ENCODE measurements at places on chromosomes 1 and 21.

DNA sequence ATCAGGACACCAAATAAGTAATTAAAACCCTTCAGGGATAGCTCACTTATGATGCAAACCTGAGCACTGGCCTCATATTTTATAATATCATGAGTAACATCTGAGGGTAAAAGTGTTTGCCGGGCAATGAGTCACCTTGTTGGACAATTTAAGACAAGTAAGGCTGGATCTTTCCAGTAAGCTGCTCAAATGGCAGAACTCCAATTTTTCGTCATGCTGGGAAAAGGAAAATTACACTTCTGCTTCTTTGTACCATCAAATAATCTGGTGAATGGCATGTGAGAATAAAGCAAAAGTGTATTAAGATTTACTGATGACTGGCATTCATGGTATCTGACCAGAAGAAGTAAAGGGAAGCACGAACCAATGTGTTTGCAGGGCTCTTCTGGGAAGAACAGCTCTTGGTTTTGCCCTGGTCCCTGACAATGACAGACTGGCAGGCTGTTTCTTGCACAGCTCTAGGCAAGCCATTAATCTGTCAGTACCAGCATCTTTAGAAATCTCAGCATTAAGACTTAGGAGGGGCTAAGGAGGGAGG, 392.2 kb downstream of the VAV3 start:
- DNase-seq, result no peak

DNA sequence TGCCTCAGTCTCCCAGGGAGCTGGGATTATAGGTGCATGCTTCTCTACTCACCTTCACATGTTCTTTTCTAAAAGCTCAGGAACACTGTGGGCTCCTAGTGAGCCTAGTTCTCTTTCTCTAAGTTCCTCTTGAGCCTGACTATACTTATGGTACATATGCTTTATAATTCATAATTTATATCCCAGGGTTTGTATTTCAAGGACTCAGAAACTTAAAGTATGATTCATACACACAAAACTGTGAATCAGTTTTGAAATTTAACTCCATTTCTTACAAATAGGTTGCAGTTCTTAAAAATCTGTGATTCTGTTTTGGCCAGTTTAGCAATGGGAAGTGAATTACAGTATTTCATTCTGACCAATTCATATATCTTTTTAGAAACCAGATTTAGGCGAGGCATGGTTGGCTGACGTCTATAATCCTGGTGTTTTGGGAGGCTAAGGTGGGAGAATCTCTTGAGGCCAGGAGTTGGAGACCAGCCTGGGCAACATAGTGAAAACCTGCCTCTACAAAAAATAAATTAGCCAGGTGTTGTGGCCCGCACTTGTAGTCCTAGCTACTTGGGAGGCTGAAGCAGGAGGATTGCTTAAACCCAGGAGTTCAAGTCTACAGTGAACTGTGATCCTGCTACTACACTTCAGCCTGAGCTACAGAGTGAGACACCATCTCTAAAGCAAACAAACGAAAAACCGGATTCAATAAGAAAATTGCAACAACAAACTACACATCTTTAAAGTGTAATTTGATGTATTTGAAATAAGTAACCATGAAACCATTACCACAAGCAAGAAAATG, 15.6 kb downstream of the RASAL2 start:
- DNase-seq, result no peak

DNA sequence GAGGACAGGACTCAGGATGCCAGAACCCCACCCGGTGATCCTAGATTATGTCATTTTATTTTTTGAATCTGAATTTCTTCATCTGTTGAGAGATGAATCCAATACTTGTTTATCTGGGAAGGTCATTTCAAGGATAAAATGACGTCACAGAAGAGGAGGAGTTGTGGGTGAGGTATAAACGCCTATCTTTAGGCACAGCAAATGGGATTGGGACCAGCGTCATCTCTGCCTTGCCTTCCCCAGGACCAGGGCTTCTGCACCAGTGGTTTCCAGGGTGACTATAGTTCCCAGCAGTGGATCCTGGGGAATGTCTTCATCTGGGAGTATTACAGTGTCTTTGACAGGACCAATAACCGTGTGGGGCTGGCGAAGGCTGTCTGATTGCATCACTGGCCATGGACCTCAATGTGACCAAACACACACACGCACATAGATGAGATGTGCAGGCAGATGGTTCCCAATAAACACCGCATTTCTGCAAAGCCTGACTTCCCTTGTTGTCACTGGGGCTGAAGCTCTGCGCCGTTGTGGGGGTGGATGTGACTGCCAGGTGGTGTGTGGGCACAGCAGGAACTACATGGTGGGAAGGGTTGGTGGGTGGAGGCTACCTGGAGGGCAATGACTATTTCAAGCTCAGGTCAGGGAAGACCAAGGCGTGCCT, 28.1 kb downstream of the KCNA10 start:
- peak; percentile 17 for DNase-seq

DNA sequence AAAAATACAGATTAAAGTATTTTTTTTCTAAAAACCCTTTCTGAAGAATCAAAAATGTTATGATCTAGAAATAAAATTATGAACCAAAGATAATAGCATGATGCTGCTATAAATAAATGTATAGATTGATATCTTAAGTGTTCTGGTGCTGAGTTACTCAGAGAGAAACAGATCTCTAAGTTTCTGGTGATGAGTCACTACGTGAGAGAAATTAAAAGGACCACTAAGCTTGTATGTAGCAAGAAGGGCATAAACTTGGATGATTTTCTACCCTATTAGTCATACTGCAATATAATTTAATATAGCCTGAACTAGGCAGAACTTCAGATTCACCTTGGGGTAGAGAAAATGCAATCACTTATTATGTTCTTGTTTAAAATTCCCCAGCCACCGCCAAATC, 514.8 kb downstream of the AMY1C start:
- DNase-seq, result no peak

DNA sequence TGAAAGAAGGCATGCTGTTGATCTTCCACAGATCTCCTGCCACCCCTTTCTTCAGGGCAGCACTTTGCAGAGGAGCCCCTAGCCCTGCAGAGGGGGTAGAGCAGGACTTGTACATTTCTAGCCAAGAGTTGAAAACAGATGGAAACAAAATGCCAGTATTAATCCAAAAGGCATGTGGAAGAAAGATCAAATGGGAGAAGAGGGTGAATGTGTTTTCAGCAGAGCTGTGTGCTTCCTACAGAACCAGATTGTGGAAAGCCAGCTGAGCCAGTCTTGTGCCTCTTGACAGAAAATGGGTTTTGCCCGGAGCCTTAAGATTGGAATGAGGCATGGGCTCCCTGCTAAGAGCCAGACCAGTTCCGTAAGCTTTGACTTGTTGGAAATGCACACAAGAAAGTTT, 105.2 kb upstream of the TSPAN2 start:
- no peak for DNase-seq

DNA sequence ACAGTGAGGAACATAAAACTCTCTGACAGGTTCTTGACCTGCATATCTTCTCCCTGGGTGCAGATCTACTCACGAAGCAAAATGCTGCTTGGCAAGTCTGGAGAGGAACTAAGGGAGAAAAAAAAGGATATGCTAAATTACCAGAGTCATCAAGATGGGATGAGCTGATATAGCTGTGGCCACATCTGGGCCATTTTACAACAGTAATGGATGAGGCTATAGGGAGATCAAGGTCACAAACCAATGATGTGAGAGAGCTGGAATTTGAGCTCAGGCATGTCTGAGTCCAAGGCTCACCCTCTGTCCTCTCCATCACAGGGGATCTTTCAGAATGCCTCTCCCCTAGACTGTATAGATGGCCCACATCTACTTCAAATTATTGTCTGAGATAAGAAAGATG, 26.2 kb downstream of the ZMYND12 start:
- no peak for DNase-seq

GRCh38 chr1:66397192-66397591, 136.8 kb upstream of the SGIP1 start:
- DNase-seq, result no peak

DNA sequence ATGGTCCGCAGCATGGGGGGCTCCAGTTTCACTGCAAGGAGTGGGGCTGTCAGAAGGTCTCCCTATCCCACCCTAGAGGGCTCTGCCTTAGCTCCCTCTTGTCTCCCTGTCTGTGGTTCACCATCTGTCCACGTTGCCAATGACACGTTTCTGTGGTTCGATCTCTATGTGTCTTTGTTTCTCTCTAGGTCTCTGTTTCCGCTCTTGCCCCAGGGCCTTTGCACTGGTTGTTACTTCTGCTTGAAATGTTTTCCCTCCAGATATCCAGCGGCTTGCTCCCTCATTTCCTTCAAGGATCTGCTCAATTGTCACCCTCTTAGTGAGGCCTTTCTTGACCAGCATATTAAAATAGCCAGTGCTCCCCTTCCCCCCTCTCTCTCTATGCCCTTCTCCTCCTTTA, 8.5 kb upstream of the MRPS15 start:
- DNase-seq, result no peak

DNA sequence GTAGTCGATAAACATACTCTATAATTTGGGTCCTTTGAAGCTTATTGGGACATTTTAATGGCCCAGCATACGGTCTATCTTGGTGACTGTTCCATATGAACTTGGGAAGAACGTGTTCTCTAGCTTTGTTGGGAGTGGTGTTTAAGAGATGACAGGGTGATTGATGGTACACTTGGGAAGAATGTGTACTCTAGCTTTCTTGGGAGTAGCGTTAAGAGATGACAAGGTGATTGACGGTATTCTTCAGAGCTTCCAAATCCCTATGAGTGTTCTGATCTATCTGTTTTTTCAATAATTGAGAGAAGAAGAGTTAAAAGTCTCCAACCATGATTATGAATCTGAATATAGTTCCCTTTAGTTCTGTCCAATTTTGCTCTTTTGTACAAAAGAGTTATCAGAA, 9.4 kb downstream of the NPHP4 start:
- no peak for DNase-seq

DNA sequence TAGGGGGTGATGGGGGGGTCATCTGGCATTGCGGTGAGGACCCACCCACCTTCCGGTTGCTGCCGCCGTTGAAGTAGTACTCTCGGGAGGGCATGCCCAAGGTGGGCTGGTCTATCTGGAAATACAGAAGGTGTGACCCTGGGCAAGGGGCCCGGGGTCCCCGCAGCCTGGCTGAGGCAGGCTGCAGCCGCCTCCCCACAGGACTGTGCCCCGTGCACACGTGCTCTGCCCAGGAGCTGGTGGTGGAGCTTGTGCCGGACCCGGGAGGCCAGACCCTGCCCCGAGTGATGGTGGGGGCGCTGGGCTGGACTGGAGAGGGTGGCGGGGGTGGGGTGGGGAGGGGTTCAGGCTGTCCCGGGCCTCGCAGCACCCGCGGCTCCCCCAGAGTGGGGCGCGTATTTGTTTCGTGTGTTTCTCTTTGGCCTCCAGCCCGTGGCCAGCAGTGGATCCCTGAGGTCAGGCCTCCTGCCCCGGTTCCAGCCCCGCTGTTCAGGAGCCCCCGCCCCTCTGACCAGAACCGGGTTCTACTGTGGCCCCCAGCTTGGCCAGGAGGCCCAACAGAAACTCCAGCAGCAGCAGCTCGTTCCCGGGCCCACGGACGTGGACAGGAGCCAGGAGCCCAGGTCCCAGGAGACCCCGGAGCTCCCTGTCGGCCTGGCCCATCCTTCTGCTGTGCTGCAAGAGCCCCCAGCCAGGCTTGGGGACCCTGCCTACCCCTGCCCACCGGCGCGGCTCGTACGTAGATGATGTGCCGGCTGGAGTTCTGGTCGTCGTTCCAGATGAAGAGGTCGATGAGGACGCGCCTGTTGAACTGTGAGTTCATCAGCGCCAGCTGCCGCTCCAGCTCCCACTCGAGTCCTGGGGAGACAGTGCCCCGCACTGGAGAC, 19.2 kb downstream of the PRXL2B start:
- DNase-seq, result no peak

DNA sequence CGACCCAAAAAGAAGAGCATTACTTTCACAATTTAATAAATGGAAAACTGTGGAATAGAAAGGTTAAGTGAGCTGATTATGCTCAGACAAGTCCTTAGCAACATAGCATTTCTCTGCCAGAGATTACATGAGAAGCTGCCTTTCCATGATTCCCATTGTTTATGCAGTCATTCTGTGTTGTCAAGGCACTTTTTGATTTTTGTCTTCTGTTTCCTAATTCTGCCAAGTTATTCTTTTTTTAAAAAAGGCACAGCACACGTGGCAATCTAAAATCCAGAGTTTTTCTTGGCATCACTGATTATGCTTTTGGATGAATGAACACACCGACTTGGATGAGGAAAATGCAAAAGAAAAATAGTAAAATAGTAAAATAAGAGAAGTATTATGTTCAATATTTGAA, 185.0 kb downstream of the RGS7 start:
- DNase-seq, result no peak

GRCh38 chr1:211764701-211765100, 65.9 kb downstream of the LPGAT1 start:
- DNase-seq, result no peak

DNA sequence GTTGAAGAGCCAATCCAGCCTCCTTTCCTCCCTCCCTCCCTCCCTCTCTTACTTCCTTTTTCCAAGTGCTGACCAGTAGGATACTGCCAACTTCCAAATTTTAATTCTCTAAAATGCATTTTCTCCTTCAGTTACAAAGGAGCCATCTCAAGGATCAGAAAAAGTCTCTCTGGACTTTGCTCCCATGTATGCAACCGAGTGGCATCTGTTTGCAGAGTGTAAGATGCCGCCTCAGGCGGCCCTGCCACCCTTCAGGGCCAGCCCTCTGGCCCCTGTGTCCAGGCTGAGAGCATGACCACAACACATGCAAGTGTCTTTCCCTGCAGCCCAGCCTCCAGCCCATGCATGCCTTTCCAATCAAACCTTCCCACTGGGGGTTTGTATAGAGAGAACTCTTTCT, 205.3 kb upstream of the RAB4A start:
- no peak for DNase-seq

DNA sequence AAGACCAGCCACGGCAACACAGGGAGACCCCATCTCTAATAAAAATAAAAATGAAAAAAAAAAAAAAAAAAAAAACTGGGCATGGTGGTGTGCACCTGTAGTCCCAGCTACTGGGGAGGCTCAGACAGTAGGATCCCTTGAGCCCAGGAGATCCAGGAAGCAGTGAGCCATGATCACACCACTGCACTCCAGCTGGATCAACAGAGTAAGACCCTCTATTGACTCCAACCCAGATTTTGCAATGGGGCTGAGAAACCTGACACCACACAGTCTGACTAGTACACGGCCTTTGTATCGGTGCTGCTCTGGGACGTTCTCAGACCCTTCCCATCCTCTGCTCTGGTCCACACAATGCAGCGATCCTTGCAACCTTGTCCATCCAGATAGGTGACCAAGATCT, 31.8 kb downstream of the SPATA21 start:
- no peak for DNase-seq

GRCh38 chr1:41758904-41759548, 159.7 kb downstream of the HIVEP3 start:
- DNase-seq, result no peak

GRCh38 chr1:40971966-40972365, 7.5 kb upstream of the CTPS1 start:
- DNase-seq, result no peak

GRCh38 chr1:8540261-8540941, 222.5 kb downstream of the SLC45A1 start:
- no peak for DNase-seq

All from hematopoietic multipotent progenitor cell treated with erythropoietin and hydrocortisone succinate and interleukin-3 and kit ligand, for 6 days (in vitro differentiated cells).